Activated T-cell treated with anti-CD3 and anti-CD28 coated beads, Interleukin-2, amount 50 U/mL, for 24 hours (primary cell): ENCODE measurements at places on chromosomes 13 and 19.

- no peak for DNase-seq
Measured at GRCh38 chr19:39223703-39224279, 19.7 kb upstream of the SYCN start.

GRCh38 chr13:43306372-43306771 lies 283.0 kb downstream of the DNAJC15 start:
- no peak for DNase-seq

GRCh38 chr13:22061371-22061805 lies 390.5 kb downstream of the FGF9 start:
- peak; percentile 78 for DNase-seq

GRCh38 chr19:17931532-17932191 lies 1.2 kb upstream of the CCDC124 start:
- DNase-seq, result peak; percentile 43

- DNase-seq, result no peak
Measured at GRCh38 chr13:80931118-80931517, 590.2 kb upstream of the SPRY2 start.

GRCh38 chr13:46041419-46041839 lies 11.1 kb downstream of the ZC3H13 start:
- no peak for DNase-seq

DNA sequence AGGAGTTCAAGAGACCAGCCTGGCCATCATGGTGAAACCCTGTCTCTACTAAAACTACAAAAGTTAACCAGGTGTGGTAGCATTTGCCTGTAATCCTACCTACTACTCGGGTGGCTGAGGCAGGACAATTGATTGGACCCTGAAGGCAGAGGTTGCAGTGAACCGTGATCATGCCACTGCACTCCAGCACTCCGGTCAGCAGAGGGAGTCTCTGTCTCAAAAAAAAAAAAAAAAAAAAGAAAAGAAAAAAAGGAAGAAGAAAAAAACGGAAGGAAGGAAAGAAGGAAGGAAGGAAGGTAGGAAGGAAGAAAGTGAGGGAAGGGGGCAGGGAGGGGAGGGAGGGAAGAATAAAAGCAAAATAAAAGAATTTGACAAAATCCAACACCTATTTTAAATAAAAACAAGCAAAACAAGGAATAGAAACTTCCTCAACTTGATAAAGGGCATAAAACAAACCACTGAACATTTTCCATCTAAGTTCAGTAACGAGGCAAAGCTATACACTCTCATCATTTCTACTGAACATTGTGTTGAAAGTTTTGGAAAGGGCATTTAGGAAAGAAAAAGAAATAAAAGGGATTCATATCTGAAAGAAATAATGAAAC lies 411.6 kb upstream of the SLITRK5 start:
- DNase-seq, result no peak

DNA sequence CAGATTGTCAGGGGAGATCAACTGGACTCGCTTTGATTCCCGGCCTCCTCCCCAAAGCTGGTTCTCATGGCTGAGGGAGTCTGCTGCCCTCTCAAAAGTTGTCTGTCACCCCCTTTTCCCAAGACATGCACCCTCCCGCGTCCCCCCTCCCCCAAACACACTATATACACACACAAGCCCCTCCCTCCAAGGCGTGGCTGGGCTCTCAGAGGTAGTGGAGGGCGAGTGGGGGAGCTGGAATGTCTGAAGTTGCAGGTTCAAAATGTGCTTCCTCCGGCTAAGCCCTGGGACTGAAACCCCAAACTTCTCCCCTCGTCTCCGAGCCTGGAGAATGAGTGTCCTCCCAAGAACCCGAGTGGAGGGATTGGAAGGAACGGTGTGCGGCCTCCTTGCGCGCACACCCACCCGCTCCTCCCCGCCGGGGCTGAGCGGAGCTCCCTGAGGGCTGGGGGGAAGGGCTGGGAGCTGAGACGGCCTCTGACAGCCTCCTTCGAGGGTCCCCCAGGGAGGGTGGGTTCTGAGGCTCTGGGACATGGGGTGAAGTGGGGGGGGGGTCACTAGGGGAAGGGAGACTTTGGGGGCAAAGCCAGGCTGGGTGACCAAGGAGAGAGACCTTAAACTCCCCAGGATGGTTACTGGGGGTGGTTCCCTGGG lies 9.9 kb upstream of the MEIS3 start:
- peak; percentile 29 for DNase-seq

GRCh38 chr13:66830940-66831716 lies 399.0 kb downstream of the PCDH9 start:
- DNase-seq, result no peak

GRCh38 chr13:113864273-113864890 lies 506 bp upstream of the GAS6 start:
- no peak for DNase-seq

DNA sequence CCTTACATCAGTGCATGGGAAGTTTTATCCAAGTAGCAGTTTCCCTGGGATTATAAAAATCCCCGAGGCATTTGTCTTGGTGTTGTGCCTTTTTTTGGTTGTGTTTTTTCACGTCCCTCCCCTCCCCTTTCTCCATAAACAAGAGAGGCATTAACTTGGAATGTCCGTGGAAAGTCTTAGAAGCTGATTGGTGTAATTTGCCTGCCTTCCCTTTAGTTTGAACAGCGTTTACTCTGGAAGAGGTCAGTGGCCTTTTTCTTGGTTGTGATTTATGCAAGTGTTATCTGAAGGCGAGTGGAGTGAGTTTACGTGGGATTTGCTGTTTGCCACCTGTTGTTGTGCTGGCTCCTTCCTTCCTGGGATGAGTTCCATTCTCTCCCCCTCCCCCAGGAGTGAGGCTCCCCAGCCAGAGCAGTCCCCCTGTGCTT lies 7.2 kb downstream of the ACTN4 start:
- no peak for DNase-seq

GRCh38 chr13:109790942-109791605 lies 4.7 kb upstream of the IRS2 start:
- DNase-seq, result no peak

- no peak for DNase-seq
Measured at GRCh38 chr13:97967948-97968347, 14.5 kb downstream of the IPO5 start.

GRCh38 chr13:69124996-69125395 lies 982.6 kb upstream of the ATXN8OS start:
- DNase-seq, result no peak

DNA sequence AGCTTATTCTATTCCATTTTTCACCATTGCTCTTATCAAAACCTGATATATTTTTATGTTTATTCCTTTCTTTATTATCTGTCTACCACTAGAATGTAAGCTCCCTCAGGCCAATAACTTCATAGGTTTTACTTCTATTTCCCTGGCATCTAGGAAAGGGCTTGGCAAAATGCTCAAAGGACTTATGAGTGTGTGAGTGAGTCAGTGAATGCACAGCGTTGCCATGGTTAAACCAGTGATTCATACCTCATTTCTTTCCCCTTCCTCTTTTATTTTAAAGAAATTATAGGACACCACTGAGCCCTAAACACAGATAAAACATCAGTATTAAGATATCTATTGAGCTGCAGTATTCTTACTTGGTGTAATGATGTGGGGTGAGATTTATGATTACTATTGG lies 162.1 kb downstream of the GPC6 start:
- no peak for DNase-seq

- DNase-seq, result no peak
Measured at GRCh38 chr13:83937579-83937978, 55.3 kb upstream of the SLITRK1 start.
